ENCODE measurements at places on chromosomes 5 and 9.

- DNase-seq = peak; percentile 47
These were observed 55.9 kb downstream of the FNBP1 start for GRCh38 chr9:129987047-129987446.

GRCh38 chr5:16131878-16132277, 47.7 kb downstream of the MARCHF11 start:
- no peak for DNase-seq

GRCh38 chr5:139137697-139138096, 60.5 kb downstream of the SIL1 start:
- no peak for DNase-seq

- no peak for DNase-seq
These were observed at the start of gene CTXN3 for GRCh38 chr5:127649018-127649439. CTXN3 (plus strand) TSS chr5:127649082; CDS start chr5:127657522, 8,440 bp downstream.

- peak; percentile 68 for DNase-seq
These were observed 2.1 kb upstream of the TRAF1 start for GRCh38 chr9:120928483-120929228.

DNA sequence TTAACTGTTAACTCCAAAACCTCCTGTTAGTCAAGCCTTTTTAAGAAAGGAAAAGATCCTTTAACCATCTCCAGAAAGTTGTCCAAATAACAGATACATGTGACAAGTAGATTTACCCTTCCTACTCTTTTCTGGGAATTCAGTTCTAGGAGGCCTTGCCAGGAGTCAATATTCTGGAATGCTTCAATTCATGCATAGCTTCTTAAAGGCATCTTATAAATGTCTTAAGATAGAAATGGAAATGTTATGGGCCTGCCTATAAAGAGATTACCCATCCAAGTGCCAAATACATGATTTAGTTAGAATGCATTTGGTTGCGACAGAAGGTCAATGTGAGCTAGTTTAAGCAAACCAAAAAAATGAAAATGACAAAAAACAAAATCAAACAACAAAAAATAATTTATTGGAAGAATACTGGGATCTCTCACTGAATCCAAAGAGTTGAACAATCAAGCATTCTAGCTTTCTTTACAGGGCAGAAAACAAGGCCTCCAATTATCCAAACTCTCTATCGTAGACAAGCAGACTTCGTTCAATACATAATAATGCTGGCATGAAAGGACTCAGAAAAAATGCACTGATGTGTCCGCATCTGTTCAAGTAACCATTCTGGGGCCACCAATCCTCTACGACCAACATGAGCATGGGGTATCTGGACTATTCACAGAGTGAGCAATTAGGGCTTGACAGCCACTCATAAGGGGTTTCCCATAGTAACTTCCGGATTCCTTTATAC, 188.6 kb downstream of the CTNND2 start:
- no peak for DNase-seq

DNA sequence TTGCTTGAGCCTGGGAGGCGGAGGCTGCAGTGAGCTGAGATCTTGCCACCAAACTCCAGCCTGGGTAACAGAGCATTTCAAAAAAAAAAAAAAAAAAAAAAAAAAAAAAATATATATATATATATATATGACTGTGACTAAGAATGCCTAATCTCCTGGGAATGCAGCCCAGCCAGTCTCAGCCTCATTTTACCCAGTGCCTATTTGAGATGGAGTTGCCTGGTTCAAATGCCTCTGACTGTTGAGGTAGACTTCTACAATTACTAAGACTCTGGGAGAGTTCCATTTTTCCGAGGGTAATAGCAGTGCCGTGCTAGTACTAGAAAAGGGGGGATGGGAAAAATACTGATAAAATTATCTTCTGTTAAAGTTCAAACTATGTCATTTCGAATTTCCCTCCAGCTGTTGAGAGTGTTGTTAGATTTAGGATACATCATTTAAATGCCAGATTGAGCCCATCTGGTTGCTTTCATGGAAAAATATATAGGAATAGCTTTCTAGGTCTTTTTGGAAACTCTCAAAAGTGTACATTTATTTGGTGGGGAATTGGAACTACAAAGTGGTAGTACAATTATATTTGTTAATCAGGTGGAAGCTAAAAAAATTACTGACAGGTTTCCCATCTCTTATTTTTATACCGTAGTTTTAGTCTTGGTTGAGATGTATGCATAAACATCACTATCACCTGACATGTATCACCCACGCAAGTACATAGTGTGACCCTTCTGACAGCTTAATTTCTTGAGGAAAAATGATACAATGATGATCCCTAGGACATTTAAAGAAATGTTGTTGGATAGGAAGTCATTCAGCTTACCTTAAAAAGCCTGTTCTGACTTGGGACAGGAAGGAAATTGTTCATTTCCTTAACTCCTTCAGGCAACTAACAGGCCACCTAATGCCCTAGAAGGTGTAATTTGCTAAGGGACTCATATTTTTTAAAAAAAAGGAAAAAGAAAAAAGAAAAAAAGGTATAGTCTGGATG, 214.9 kb downstream of the ADAMTSL1 start:
- no peak for DNase-seq

DNA sequence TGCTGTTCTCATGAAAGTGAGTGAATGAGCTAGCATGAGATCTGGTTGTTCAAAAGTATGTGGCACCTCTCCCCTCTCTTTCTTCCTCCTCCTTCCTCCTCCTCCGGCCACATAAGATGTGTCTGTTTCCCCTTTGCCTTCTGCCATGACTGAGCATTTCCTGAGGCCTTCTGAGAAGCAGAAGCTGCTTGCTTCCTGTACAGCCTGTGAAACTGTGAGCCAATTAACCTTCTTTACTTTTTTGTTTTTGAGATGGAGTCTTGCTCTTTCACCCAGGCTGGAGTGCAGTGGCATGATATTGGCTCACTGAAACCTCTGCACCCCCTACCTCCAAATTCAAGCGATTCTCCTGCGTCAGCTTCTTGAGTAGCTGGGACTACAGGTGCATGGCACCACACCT, 6.1 kb downstream of the S100Z start:
- peak; percentile 20 for DNase-seq

GRCh38 chr9:9747787-9748186, 865.0 kb downstream of the PTPRD start:
- no peak for DNase-seq

- DNase-seq = no peak
These were observed 35.5 kb downstream of the TTC1 start for GRCh38 chr5:160044391-160044804.

GRCh38 chr5:2203774-2204173, 321.0 kb upstream of the IRX4 start:
- no peak for DNase-seq

DNA sequence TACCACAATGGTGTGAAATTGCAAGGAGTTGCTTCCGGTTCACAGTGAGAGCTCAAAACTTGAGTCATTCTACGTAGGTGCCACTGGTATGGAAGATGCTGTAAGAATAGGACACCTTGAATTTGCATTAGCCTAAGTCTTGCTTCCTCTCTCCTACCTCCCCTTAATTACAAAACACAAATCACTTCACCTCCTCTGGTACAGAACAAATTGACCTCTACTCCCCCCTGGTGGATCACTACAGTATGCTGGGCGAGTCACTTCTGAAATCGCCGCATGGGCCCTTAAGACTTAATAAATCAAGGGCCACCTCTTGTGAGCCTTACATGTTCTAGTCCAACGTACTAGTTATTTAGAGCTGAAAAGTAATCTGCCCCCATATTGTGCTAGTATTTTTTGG, 145.3 kb upstream of the SMARCA2 start:
- peak; percentile 40 for DNase-seq

- no peak for DNase-seq
These were observed 111.9 kb upstream of the FST start for GRCh38 chr5:53368516-53368915.

GRCh38 chr5:81750308-81751008, 439 bp downstream of the SSBP2 start:
- DNase-seq = no peak

- no peak for DNase-seq
These were observed 295.3 kb upstream of the IRX4 start for GRCh38 chr5:2178071-2178477.

DNA sequence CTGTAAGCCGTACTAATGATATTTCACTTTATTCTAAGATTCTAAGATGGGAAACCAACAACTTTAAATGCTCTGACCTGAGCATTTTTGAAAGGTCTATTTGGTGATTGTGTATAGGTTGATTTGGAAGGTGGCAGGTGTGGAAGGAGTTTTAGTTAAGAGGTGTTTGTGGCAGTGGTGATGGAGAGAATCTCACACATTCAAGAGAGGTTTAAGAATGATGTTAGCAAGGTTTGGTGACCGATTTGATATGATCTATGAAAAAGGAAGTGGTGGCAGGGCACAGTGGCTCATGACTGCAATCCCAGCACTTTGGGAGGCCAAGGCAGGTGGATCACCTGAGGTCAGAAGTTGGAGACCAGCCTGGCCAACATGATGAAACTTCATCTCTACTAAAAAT, 319.2 kb upstream of the CD180 start:
- no peak for DNase-seq

DNA sequence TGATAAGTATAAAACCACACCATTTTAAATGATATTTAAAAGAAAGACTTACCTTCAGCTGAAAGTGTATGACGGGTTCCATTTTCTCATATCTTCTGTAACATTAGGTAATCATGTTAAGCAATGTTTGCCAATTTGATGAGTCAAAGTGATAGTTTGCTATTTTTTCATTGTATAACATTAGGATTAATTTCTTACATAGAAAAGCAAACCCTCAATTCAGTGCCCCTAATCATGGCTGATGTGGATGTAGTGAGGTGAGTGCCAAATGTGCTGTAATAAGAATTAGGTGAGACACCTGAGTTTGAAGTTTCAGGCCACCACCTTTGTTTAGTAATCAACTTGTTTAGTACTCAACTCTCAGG, 68.0 kb downstream of the UNC13B start:
- no peak for DNase-seq

DNA sequence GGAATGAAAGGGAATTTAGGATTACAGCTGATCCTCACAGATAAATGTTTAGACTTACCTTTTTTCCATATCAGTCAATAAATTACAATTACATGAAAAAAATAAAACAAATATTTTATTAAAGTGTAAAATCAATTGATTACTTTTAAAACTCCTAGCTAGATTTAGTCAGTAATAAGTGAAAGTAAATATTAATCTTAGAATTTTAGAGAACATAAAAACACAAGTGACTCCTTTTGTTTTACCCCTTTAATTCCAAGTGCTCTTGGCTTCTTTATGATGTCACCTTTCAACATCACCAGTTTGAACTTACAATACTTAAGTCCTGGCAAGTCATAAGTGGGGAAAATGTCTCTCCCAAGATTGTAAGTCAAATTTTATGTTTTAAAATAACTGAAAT, at the start of gene CYLC2:
Gene CYLC2 (plus strand): TSS at position 301 of the 400 bp plus-strand sequence. CDS start 48 bp downstream, at position 349.
- DNase-seq = no peak

DNA sequence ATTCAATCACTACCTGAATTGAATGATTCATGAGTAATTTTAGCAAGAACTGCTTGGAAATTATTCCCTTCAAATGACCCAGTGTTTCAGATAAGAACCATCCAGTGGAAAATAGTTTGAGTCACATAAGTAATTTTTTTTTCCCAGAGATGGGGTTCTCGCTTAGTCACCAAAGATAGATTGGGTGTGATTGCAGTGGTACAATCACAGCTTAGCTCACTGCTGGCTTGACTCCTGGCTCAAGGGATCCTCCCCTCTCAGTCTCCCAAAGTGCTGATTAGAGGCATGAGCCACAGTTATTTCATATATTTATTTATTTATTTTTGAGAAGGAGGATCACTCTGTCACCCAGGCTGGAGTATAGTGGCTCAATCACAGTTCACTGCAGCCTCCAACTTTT, 574.5 kb upstream of the ARRDC3 start:
- no peak for DNase-seq

DNA sequence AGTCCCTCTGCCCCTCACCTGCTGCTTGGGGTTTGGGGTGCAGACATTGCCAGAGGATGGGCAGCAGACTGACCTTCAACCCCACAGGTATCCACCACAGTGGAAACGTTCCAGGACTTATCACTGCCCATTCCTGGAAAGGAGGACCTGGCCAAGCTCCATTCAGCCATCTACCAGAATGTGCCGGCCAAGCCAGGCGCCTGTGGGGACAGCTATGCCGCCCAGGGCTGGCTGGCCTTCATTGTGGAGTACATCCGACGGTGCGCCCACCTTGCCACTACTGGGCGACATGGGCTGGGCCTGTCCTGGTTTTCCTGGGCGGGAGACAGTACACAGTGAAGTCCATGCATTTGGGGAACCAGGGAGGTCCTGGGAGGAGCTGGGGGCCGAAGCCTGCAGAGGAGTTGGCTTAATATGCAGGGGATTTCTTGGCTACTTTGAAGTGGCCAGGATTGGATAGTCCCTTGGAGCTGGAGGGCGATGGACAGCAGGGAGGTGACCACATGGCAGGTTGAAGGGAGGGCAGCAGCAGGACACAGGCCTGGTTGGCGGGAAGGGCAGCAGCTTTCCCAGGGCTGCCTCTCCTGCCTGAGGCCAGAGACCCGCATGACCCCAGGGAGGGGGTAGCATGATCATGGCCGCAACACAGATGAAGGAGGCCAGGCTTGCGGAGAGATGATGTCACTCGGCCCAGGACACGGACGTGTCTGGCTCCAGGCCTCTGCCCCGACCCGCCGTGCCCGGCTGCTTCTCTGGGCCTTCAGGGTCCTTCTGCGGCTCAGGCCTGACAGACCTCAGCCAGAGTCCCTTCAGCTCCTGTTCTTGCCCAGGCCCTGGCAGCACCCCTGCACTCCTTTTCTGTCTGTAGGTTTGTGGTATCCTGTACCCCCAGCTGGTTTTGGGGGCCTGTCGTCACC, 34.6 kb downstream of the USP20 start:
- no peak for DNase-seq

DNA sequence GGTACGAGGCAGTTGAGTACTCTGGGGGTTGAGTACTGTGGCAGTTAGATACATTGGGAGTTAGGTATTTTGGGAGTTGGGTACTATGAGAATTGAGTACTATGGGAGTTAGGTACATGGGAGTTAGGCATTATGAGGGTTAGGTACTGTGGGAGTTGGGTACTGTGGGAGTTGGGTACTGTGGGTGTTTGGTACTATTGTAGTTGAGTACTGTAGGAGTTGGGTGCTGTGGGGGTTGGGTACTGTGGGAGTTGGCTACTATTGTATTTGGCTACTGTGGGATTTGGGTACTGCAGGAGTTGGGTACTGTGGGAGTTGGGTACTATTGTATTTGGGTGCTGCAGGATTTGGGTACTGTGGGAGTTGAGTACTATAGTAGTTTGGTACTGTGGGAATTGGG, 4.8 kb upstream of the SLC6A19 start:
- DNase-seq = no peak

- DNase-seq = no peak
These were observed 165.6 kb upstream of the MPDZ start for GRCh38 chr9:13445103-13445500.

GRCh38 chr9:126518763-126519162, 95.0 kb upstream of the LMX1B start:
- no peak for DNase-seq

Data from stimulated activated CD4-positive, alpha-beta T cell treated with anti-CD3 and anti-CD28 coated beads, Interleukin-4, amount 100 ng/mL, for 24 hours (primary cell).